ENCODE measurements at places on chromosomes 3 and 15.

- DNase-seq: no peak
Measured at GRCh38 chr3:192165552-192165951, 561.8 kb downstream of the FGF12 start.

- DNase-seq: no peak
Measured at GRCh38 chr3:58999134-58999773, 50.6 kb downstream of the CFAP20DC start.

- no peak for DNase-seq
Measured at GRCh38 chr3:78076379-78076778, 1036.5 kb downstream of the ROBO2 start.

GRCh38 chr3:14913071-14913925 is 34.1 kb upstream of the NR2C2 start:
- no peak for DNase-seq

DNA sequence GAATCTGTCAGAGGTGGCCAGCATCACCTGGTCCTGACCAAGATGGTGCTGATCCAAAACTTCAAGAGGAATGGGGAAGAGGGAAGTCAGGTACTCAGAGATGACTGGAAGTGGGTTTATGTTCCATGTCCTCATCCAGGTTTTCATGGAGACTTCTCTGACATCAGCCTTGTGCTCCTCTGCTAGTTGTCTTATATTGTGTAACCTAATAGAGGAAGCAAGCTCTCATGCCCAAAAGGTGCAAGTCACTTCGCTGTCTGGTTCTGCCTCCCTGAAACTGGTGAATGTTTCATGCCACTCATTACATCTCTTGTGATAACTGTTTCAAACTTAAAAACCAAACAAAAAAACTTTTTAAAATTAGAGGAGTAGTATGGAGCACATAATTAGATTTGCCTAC is 127.2 kb upstream of the MANF start:
- DNase-seq: no peak

- DNase-seq: no peak
Measured at GRCh38 chr15:70853973-70854665, at the start of gene LARP6. Gene LARP6 (minus strand): TSS chr15:70854157. CDS start chr15:70854088, 69 bp downstream.

DNA sequence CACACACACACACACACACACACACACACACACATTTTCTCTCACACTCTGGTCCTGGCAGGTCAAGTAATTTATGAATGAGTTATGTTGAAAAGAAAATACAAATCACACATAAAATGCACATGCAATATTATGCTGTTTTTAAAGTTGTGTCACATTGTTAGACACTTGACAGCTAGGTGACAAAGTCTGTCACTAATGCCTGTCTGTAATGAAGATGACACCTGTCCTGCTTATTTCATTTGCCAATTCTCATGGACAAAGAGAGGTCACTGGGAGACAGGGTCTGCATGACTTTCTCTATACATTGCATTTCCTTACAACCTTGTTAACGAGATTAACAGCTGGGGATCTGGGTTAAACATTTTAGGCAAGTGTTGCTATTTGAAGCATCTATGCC is 71.2 kb downstream of the ARPP21 start:
- DNase-seq: no peak

DNA sequence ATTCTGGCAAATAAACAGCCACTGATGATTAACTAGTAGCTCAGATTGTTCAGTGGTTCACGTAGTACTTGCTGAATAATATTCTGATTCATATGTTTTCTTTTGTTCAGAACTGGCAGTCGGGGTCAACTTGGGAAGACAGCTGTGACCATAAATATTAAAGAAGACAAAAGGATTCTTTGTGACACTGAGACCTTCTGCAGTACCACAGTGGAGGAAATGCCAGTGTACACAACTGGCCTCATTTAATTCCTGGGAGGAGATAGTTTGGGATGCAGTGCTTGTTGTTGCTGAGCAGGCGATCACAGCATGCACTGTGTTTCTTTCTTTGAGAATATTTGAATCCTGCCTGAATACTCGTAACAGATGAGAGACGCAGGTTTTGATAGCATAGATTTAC is 26.7 kb upstream of the MCF2L2 start:
- no peak for DNase-seq

GRCh38 chr3:71194785-71195184 is 388.7 kb downstream of the FOXP1 start:
- no peak for DNase-seq

DNA sequence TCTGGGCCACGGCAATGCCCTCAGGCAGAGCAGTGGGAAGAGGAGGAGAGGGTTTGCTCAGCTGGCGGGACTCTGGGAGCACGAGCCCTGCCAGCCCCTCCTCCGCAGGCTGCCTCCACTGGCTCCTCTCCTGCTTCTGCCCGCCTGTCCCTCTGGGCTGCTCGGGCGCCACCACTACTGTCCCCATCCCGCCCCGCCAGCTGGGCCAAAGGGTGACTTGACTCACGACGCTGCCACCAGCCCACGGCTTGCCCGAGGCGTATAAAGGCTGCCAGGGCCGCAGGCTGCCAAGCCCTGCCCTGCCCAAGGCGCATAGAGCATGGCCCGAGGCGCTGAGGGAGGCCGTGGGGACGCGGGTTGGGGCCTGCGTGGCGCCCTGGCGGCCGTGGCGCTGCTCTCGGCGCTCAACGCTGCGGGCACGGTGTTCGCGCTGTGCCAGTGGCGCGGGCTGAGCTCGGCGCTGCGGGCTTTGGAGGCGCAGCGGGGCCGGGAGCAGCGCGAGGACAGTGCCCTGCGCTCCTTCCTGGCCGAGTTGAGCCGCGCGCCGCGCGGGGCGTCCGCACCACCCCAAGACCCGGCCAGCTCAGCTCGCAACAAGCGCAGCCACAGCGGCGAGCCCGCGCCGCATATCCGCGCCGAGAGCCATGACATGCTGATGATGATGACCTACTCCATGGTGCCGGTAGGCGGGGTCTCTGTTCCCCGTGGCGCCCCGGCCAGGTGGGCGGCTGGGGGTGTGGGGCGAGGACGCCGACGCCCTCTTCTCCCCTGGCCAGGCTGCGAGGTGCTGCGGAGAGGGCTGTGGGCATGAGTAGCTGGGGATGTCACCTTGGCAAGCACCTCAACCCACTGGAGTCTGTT is at the start of gene GLDN:
GLDN (plus strand) TSS at position 290 of the 861 bp plus-strand sequence; CDS start at position 320, 30 bp downstream.
- no peak for DNase-seq

- no peak for DNase-seq
Measured at GRCh38 chr3:31285833-31286486, 246.8 kb upstream of the STT3B start.

- no peak for DNase-seq
Measured at GRCh38 chr15:90690585-90690984, 26.6 kb upstream of the BLM start.

- DNase-seq: no peak
Measured at GRCh38 chr3:141796081-141796888, 33.1 kb downstream of the GRK7 start.

DNA sequence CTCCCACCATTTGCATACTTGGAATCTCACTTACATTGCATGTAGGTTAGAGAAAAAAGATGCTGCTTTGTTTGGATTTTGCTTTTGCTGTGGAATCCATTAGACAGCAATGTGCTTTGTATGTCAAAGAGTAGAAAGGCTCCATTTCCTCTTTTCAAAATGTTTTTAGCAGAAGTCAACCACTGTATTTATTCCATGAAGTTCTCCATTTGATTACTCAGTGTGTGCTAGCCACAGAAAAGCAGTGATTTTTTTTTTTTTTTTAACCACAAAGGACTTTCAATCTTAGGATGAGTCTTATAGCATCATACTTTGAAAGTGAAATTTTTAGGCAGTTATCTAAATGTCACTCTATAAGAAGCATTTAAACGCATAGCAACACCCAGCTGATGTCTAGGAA is 285.0 kb upstream of the ADAMTS9 start:
- no peak for DNase-seq

DNA sequence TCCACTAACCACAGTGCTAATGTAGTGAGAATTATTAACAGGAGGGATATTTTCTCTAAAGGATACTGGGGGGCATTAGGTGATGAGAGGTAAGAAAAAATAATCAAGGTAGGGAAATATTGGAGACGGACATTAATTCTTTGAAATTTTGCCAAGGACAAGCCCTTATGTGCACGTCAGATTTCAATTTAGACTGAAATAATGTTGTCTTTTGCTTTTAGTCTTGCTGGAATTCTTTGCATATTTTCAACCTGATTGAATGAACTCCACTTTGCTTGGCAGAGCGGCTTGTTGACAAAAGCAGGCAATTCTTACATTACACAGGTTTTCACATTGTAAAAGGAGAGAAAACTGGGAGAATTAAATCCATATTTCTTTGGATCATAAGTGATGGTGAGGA is 25.0 kb upstream of the C3orf52 start:
- DNase-seq: no peak

DNA sequence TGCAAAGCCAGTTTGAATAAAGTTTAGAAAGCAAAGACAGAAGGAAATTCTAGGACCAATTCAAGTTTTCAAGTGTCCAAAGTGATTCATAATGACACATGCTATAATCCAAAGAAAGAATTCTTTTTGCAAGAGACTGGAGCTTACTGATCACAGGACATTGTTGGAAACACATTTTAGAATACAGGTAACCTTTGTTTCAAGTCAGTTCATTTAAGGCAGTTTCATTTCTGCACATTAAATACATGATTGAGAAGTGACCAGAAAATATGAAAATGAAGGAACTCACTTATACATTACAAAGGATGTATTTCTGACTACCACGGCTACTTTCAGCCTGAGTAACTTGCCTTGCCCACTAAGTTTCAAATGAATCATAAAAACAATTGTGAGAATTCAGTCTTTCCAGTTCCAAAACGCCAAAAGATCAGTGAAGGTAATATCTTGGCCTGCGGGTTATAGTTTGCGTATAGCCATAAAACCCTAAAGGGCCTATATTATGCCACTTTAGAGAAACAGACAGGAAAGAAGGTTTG is 48.7 kb downstream of the PRICKLE2 start:
- DNase-seq: no peak

Measured in DMS 273 treated with DMSO at 0.1 percent for 48 hours (cell line).